ENCODE measurements at places on chromosomes 16 and 17.

GRCh38 chr16:3389663-3390338 is 11.0 kb downstream of the ZSCAN32 start:
- DNase-seq = no peak

DNA sequence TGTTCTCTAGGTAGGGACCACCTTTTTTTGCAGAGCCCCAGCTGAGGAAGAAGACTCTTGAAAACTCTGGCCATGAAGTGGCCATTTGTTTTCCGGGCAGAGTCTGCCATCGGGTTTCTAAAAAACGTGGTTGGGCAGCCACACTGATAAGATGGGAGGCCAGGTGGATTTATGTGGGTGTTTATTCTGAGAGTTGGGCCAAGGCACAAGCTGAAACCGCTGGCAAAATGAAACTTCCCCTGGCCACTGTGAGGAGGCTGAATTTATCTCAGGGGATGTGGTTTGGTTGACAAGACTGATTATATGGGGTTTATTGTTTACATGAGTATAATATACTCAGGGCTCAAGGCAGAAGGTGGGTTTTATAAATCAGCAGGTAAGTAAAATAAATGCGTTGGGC is 421.8 kb downstream of the UTP18 start:
- DNase-seq = no peak

DNA sequence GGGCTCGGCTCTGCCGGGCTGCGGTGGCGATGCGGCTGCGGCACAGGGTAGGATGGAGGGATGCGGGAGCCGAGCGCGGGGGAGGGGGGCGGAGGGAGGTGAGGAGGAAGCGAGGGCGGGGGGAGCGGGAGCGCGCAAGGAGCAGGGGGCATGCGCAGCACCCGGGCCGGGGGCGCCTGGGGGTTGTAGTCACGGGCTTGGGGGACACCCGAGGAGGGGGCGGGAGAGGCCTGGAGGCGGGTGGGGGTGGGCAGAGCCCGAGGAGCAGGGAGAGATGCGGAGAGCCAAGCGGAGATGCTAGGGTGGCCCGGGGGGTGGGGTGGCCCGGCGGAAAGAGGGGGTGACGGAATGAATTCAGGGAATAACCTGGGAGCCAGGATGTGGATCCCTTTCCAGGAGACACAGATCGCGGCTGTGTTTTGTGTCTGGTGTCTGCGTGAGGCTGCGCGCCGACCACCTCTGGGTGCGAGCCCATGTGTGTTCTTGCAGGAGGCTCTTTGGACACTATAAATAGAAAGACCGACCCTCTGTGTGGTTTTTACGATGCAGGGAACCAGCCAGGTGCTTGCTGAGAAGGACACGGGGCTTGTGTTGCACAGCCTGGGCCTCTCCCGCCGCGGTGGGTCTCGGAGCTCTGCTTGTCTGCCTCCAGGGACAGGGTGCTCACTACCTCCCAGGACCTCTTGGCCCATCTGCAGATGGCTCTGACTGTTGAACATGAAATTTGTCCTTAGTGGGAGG is at the start of gene STX1B:
TSS of gene STX1B (minus strand) at position 54 of the 741 bp plus-strand sequence. CDS start 242 bp downstream, outside the sequence.
- DNase-seq = peak; percentile 36

GRCh38 chr16:79001156-79001967 is 599.2 kb downstream of the MAF start:
- DNase-seq = no peak

DNA sequence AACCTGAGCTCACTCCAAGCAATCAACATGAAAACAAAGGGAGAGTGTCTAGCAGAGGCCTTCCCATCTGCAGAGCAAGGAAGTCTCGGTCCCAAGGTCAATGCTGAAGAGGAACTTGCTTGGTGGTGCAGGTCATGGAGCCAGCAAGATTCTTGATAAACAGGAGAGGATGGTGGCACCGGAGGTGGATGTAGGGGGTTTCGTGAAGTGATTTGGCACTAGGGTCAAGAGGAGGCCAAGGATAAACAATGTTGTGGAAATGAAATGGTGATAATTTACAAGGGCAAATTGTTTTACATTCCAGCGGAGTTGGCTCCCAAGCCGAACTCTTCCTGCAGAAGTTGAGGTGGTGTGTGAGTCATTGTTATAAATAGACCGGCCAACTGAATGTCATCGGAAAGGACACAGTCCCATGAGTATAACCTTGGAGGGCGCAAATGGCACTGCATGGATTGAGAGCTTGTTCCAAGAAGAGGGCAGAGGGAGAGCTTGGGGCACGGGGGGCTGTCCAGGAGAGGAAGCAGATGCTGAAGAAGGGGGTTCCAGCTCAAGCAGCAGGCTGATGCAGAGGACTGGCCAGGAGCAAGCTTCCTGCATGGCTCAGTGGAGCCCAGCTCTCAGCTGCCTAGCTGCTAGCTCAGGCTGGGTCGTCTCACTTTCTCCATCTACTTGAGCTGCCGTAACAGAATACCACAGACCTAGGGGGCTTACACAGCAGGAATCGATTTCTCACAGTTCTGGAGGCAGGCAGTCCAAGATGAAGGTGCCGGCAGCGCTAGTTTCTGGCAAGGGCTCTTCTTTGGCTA is 136.6 kb downstream of the COPRS start:
- peak; percentile 89 for DNase-seq

- DNase-seq = no peak
Observed at GRCh38 chr16:89020068-89020924, 43.3 kb upstream of the CBFA2T3 start.

GRCh38 chr16:31050280-31051030 is 17.1 kb downstream of the STX4 start:
- no peak for DNase-seq

GRCh38 chr16:56866955-56867830 is 2.2 kb downstream of the SLC12A3 start:
- DNase-seq = peak; percentile 69

GRCh38 chr16:56589141-56590039 is at the start of gene MT3:
MT3 (plus strand) TSS chr16:56589528; CDS start chr16:56589591, 63 bp downstream.
- DNase-seq = no peak

GRCh38 chr16:29779474-29779873 is 1.4 kb downstream of the ZG16 start:
- DNase-seq = peak; percentile 31

DNA sequence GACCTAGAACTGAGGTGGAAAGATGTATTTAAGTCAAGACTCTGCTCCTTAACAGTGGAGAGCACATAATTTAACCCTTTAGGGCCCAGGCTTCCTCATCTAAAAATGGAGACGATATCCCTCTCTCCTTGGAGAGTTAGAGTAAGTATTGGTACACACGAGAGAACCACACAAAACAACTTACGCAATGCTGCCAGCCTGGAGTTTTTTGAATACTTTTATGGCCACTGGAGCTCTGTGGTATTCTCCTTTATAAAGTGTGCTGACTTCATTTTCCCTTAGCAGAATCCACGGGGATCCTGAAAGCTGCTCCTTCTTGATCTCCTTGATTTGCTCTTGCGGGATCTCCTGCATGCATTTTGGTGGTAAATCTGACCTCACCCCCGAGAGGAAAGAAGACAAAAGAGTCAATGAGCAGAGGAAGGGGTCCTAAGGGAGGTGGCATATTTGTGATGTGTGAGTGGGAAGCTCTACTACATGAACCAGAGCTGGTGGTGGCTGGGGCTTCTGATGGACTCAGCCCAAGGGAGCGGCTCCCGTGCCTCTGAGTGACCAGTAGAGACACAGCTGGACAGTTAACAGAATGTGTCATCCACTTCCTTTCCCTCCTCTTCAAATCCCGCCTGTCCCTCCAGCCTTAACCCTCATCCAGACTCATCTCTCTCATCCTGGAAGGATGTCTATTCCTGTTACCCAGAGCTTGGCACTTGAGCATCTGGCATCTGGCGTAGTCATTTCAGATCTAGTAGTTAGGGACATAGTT is 9.4 kb downstream of the MLKL start:
- DNase-seq = peak; percentile 49

- DNase-seq = peak; percentile 58
Observed at GRCh38 chr17:59451706-59452105, 113.7 kb upstream of the DHX40 start.

- no peak for DNase-seq
Observed at GRCh38 chr17:58691701-58692238, at the start of gene TEX14. TEX14 (minus strand) TSS chr17:58692045; CDS start chr17:58652001, 40,044 bp downstream.

GRCh38 chr17:60036796-60037677 is 41.7 kb downstream of the HEATR6 start:
- DNase-seq = peak; percentile 71

- DNase-seq = no peak
Observed at GRCh38 chr17:16301963-16302855, 51.1 kb downstream of the CENPV start.

- peak; percentile 53 for DNase-seq
Observed at GRCh38 chr16:84700446-84701300, 873 bp downstream of the USP10 start.

DNA sequence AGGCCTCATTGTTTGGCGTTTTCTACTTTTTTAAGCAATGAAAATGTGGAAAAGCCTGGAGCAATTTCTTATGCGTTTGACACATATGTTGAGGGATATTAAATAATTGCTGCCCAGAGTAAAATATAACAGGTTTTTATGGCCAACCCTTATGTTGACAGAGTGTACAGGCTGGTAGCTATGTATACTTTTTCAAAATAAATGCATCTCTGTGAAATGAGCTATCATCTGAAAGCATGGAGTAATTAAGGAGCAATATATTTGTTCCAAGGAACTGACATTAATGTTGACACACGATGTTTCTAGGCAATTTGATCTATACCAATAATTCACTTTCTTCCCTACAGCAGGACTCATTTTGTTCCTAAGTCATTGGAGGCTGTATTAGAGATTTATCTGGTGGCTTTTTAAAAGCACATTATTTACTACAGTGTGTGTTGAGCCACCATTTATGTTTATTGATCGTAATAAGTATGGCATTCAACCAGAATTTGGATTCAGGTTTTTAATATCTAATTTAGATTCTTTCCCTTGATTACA is 11.9 kb upstream of the KRT20 start:
- no peak for DNase-seq

DNA sequence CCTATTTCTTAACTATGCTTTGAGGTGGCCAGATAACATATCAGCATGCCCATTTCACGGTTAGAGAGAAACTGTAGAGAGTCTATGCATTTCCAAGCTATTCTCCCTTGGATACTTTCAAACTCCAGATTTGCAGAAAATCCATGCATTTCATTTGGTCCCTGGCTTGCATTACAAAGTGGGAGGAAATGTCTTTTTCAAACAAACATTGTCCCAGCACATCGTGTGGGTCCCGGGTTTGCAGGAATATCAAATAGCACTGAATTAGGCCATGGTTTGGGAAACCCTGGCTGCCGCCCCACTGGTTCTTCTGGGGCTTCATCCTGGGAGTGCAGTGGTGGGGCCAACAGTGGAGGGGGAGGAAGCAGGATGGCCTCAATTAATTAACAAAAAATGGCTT is 171.9 kb downstream of the IRX5 start:
- DNase-seq = no peak

GRCh38 chr16:53090286-53090590 is 35.4 kb downstream of the CHD9 start:
- DNase-seq = no peak

- DNase-seq = no peak
Observed at GRCh38 chr17:6105649-6106007, 35.4 kb downstream of the WSCD1 start.

GRCh38 chr17:47851764-47852112 is 775 bp upstream of the SP6 start:
- DNase-seq = no peak

- DNase-seq = no peak
Observed at GRCh38 chr17:57468932-57469775, 212.8 kb downstream of the MSI2 start.

GRCh38 chr16:17448640-17449638 is 21.8 kb downstream of the XYLT1 start:
- DNase-seq = no peak

Measured in EH (cell line).